ENCODE measurements at places on chromosomes 6 and 20. TPM values are rescaled to one million over a fixed set of nuclear protein-coding genes. Genes with fewer than 3 reads are reported as not detected.

Gene TREML1
- total RNA-seq: not detected

Gene LY6G6F
- not detected for total RNA-seq

Gene TOMM34
- 23.3 TPM for total RNA-seq

DNA sequence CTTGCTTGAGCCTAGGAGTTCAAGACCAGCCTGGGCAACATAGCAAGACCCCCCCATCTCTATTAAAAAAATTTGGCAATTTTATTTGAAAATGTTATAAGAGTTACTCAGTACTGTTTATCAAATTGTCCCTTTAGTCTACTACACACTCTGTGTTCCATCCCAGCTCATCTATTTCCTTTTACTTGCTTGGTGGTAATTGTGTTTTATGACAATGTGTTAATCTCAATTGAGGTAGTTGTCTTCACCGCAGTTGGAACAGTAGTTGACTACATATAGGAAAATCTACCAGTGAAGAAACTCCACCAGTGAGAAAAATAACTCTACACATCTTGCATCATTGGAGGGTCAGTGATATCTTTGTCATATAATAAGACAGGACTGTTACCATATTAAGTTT, 8.0 kb downstream of the NCOA3 start:
- peak overlapping the region; percentile 3 for H3K27ac ChIP-seq
- H3K27me3 ChIP-seq: no peaks in the 10 kb centered on the region
- H3K4me1 ChIP-seq: peaks cover 71% of the 10 kb centered on the region
- H3K36me3 ChIP-seq: peaks cover 30% of the 10 kb centered on the region
- no peak for DNase-seq

DNA sequence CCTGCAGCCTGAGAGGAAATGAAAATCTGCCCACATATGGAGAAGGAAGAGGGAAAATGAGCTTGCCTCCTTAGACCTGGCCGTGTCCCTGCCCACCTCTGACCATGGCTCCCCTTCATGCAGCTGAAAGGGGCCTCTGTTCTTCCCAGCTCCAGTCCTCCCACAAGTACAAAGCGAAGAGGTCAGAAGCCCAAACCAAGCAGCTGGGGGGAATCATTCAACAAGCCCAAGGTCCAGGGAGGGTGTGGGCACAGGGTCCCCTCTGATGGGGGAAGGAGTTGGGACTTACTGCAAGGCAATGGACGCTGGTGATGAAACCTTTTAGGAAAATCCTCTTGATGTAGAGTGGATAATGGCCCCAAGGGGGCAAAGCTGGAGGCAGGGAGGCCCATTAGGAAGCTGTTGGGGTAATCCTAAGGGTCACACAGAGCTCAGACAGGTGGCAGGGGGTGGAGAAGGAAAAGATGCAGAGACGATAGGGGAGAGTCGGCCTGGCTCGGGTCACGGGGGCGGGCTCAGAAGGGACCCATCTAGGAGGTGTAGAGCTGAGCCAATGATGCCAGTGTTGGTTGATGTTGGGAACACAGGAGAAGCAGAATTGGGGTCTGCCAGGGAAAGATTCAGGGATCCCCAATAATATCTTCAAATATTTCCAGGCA, 16.1 kb upstream of the GRM4 start:
- H3K27ac ChIP-seq: no peak overlapping the region
- no peak for DNase-seq
- no peaks in the 10 kb centered on the region for H3K36me3 ChIP-seq
- no peak overlapping the region for H3K4me3 ChIP-seq

GRCh38 chr20:63274381-63275228, 2.0 kb downstream of the ARFGAP1 start:
- no peak for DNase-seq
- peak overlapping the region; percentile 31 for H3K27ac ChIP-seq
- H3K27me3 ChIP-seq: no peaks in the 10 kb centered on the region
- peaks cover 29% of the 10 kb centered on the region for H3K4me1 ChIP-seq

DNA sequence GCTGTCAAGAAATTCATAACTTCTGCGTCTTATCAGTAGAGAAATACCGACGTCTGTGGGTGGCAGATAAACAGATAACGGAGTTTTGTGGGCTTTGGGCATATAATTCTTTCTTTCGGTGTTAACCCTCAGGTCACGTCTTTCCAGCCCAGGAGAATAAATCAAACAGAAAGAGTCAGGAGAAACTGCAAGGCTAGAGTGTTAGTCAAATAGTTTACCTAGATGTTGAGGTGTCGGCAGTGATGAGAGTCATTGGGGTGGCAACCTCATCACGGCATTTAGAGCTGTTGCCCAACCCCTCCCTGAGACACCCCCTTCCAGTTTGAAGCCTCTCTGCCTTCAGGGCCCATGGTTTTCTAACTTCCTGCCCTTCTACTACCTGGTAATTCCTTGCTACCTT, 49.5 kb downstream of the ADTRP start:
- no peaks in the 10 kb centered on the region for H3K27me3 ChIP-seq
- H3K36me3 ChIP-seq: peaks cover 11% of the 10 kb centered on the region
- peaks cover 66% of the 10 kb centered on the region for H3K4me1 ChIP-seq
- peak overlapping the region; percentile 60 for H3K4me3 ChIP-seq

DNA sequence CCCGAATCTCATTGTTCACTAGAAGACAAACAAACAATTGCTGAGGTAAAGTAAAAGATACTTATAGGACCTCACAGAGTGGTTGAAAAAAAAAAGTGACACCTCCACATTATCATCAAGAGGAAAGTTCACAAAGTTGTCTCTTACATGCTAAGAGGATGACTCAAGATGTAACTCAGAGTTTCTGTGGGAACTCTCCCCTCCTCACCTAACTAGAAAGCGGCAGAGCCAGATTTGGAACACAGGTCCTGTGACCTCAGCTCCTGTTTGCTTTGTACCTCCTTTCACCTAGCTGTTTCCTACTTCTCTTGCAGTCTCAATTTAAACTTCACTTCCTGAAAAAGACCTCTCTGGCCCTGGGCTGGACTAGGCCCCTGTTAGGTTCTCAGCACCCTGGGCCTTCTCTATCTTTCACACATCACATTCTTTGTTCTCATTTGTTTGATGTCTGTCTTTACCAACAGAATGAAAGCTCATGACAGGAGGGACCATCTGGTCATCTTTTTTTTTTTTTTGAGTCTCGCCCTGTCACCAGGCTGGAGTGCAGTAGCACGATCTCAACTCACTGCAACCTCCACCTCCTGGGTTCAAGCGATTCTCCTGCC, 60.8 kb downstream of the CD24 start:
- peaks cover 1% of the 10 kb centered on the region for H3K27me3 ChIP-seq
- H3K27ac ChIP-seq: no peak overlapping the region
- no peak for DNase-seq

DNA sequence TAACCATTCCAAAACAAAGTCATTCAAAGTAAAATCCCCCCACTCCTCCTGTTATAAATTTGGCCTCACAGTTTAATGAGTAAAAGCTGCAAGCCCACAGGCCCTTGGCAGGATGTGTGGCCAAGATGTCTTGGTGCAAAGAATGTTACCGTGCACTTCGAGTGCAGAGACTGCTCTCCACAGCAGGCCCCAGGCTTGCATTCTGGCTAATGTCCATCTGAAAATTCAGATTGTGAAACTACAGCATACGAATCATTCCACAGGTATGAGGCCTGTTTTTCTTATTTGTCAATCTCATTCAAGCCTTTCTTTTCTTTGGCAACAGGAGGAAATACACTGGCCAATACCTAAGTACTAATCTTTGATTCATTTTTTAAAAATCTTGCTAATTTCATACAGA, 7.1 kb downstream of the RPS6KA2 start:
- peaks cover 9% of the 10 kb centered on the region for H3K27me3 ChIP-seq
- DNase-seq: no peak
- H3K4me3 ChIP-seq: no peak overlapping the region
- no peaks in the 10 kb centered on the region for H3K4me1 ChIP-seq

- no peaks in the 10 kb centered on the region for H3K4me1 ChIP-seq
- H3K36me3 ChIP-seq: peaks cover 70% of the 10 kb centered on the region
- H3K27ac ChIP-seq: no peak overlapping the region
These were observed 20.4 kb downstream of the ZNF337 start for GRCh38 chr20:25676164-25676809.

GRCh38 chr6:2674857-2675256, 75.9 kb downstream of the MYLK4 start:
- no peaks in the 10 kb centered on the region for H3K4me1 ChIP-seq
- DNase-seq: no peak
- H3K4me3 ChIP-seq: no peak overlapping the region
- H3K36me3 ChIP-seq: no peaks in the 10 kb centered on the region
- H3K27me3 ChIP-seq: no peaks in the 10 kb centered on the region
- H3K27ac ChIP-seq: no peak overlapping the region

- peaks cover 37% of the 10 kb centered on the region for H3K36me3 ChIP-seq
- H3K4me1 ChIP-seq: peaks cover 31% of the 10 kb centered on the region
- H3K4me3 ChIP-seq: peak overlapping the region; percentile 92
- peak overlapping the region; percentile 98 for H3K27ac ChIP-seq
- DNase-seq: no peak
These were observed 1.2 kb upstream of the CDC25B start for GRCh38 chr20:3794701-3795420.

DNA sequence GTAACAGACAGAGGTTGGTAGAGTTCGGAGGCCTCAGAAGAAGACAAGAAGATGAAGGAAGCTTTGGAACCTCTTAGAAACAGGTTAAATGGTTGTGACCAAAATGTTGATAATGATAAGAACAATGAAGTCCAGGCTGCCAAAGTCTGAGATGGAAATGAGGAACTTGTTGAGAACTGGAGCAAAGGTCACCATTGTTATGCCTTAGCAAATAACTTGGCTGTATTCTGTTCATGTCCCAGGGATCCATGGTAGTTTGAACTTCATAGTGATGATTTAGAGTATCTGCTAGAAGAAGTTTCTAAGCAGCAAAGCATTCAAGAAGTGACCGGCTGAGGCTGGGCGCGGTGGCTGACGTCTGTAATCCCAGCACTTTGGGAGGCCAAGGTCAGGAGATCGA, 11.1 kb upstream of the LSM14B start:
- DNase-seq: no peak
- H3K27me3 ChIP-seq: no peaks in the 10 kb centered on the region
- H3K36me3 ChIP-seq: peaks cover 4% of the 10 kb centered on the region
- no peak overlapping the region for H3K4me3 ChIP-seq
- no peaks in the 10 kb centered on the region for H3K4me1 ChIP-seq

Gene ARHGAP40
- not detected for total RNA-seq

DNA sequence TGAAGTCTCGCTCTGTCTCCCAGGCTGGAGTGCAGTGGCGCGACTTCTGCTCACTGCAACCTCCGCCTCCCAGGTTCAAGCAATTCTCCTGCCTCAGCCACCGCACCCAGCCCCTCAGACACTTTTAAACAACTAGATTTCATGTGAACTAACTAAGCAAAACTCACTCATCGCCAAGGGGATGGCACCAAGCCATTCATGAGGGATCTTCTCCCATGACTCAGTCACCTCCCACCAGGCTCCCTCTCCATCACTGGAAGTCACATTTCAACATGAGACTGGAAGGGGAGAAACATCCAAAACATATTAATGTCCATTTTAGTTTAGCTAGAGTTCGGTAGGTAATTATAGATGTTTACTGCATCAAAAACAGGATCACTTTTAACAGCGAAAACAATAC, 95.9 kb upstream of the PRL start:
- H3K4me3 ChIP-seq: no peak overlapping the region
- no peaks in the 10 kb centered on the region for H3K4me1 ChIP-seq
- H3K27ac ChIP-seq: no peak overlapping the region
- H3K36me3 ChIP-seq: no peaks in the 10 kb centered on the region
- no peaks in the 10 kb centered on the region for H3K27me3 ChIP-seq

Gene RGS17
- total RNA-seq: not detected

Gene MYCT1
- total RNA-seq: not detected

DNA sequence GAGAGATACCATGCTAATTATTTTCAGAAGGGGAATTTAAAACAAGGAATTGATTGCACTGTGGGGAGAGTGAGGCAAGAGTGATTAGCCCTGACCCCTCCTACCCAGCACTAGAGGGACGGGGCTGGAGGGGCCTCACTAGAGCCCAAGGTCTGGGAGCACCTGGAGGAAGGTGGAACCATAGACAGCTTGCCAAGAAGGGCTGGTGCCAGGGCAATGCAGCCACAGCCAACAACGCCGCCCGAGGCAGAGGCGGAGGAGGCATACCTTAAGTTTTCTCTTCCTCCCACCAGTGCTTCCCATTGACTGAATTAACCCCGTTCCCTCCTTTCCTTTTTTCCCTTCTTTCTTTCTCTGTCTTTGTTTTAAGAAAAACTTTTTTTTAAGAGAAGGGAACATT, 40.0 kb downstream of the IYD start:
- no peaks in the 10 kb centered on the region for H3K4me1 ChIP-seq
- DNase-seq: no peak
- H3K36me3 ChIP-seq: no peaks in the 10 kb centered on the region
- peaks cover 23% of the 10 kb centered on the region for H3K27me3 ChIP-seq
- no peak overlapping the region for H3K4me3 ChIP-seq
- no peak overlapping the region for H3K27ac ChIP-seq

DNA sequence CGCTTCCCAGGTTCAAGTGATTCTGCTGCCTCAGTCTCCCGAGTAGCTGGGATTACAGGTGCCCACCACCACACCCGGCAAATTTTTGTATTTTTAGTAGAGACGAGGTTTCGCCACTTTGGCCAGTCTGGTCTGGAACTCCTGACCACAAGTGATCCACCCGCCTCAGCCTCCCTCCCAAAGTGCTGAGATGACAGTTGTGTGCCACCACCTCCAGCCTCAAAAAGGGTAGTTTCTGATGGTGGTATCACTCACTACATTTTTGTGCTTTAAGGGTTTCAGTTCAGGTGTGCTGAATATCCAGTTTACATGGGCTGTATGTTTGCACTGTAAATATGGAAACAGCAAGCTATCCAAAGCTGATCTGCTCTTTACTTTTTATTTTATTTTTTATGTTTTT, 12.1 kb upstream of the ADGRG6 start:
- H3K4me1 ChIP-seq: no peaks in the 10 kb centered on the region
- DNase-seq: no peak
- H3K27me3 ChIP-seq: no peaks in the 10 kb centered on the region
- no peaks in the 10 kb centered on the region for H3K36me3 ChIP-seq

DNA sequence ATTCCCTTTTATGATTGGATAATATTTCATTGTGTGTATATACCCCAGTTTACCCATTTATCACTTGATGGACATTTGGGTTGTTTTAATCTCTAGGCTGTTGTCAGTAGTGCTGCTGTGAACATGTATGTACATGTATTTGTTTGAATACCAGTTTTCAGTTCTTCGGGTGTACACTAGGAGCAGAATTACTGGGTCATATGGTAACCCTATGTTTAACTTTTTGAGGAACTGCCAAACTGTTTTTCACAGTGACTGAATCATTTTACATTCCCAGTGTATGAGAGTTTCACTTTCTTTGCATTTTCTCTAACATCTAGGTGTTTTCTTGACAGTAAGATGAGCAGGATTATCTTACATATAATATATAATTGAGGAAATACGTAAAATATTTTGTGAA, 44.7 kb upstream of the ADIG start:
- peaks cover 54% of the 10 kb centered on the region for H3K36me3 ChIP-seq
- no peak for DNase-seq
- H3K27ac ChIP-seq: no peak overlapping the region
- H3K27me3 ChIP-seq: no peaks in the 10 kb centered on the region

DNA sequence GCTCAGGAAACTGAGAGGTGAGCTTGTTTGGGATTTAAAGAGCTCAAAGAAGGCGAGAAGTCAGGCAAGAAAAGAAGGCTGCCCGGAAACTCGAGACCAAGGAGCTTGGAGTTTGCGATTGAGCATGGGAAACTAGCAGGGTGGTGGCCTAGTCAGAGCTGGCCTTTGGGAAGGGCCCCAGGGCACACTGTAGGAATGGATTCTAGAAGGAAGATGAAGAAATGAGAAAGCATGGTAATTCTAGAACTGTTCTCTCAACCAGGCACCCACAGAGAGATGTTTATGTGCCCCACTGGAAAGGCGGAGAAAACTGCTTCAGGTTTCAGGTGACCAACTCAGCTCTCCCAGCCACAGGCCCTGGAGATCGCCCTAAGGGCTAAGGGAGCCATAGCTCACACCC, 126.2 kb downstream of the FOXO3 start:
- H3K4me3 ChIP-seq: no peak overlapping the region
- H3K27me3 ChIP-seq: no peaks in the 10 kb centered on the region
- peaks cover 8% of the 10 kb centered on the region for H3K4me1 ChIP-seq
- peaks cover 2% of the 10 kb centered on the region for H3K36me3 ChIP-seq
- DNase-seq: no peak

Measured in activated CD4-positive, alpha-beta T cell treated with anti-CD3 and anti-CD28 coated beads, Interleukin-2, amount 10 ng/mL, durations not matched to agents 7 days and 5 days (primary cell).